ENCODE measurements at places on chromosomes 12 and 14. TPM values are rescaled to one million over a fixed set of nuclear protein-coding genes. Genes with fewer than 3 reads are reported as not detected.

DNA sequence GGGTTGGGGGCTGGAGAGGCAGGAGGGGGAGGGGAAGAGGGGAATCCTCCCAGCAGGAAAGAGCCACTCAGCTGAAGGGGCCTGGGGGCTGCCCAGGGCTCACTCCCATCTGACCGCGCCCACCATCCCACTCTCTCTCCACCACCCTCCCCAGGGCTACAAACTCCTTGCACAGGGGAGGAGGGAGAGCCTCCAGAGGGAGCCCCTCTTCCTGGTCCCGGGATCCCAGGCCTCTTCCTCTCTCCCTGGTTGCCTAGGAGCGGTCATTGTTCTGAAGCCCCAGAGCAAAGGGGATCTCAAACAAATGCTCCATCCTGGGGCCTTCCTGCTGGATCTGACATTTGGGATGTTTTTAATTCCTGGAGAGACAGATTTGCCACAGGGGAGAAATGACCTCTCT lies 39.8 kb upstream of the DLK1 start:
- no peak for DNase-seq

DNA sequence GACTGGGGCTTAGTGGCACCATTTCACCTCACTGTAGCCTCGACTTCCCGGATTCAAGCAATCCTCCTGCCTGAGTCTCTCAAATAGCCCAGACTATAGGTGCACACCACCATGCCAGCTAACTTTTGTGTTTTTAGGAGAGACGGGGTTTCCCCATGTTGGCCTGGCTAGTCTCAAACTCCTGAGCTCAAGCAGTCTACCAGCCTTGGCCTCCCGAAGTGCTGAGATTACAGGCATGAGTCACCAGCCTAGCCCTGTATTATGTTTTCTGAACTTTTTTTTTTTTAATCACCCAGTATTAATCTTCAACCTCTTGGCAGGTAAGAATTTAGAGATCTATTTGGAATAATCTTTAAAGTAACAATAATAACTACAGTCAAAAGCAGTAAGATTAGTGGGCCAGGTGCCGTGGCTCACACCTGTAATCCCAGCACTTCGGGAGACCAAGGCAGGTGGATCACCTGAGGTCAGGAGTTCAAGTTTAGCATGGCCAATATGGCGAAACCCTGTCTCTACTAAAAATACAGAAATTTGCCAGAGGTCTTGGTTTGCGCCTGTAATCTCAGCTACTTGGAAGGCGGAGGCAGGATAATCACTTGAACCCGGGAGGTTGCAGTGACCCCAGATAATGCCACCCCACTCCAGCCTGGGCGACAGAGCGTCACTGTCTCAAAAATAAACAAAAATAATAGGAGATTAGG lies 8.6 kb downstream of the NANOG start:
- peak; percentile 70 for DNase-seq

DNA sequence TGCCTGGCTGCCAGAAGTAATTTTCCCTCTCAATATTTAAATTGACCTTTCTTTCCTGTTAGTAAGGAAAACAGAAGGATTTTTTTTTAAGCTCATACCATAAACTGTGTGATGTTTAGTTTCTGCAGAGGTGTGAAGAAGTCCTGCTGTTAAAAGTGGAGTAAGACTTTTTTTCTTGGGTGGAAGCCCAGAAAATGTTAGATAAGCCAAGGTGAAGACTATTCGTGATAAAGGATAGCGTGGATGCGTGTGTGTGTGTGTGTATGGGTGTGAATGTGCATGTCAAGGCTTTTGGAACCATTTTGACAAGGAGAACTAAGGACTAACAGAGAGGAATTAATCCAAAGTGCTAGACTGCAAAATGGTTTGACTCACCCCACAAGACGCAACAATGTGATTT lies 152.9 kb upstream of the SEL1L start:
- no peak for DNase-seq

The AP4S1 gene
- 20.6 TPM for total RNA-seq

DNA sequence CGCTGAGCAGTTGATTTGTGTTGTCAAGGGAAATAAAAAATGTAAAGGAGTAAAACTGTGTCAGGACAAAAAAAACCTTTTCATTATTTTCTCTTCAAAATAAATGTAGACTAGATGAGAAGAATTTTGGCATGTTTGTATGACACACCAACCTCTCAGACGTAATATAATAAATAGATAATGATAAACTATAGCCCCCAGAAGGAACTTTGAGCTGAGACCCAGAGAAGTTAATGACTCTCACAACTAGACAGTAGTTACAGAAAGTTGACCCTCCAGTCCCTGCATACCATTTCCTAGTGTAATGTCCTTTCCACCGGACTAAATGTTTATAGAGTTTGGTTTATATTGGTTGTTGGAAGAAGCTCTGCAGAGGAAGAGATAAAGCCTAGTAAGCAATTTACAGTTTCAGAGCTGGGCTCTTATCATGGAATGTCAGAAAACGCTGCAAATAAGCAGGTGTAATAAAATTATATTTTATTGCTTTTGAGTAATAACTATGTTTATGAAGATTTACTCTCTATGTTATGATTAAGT lies 97.3 kb downstream of the TRHDE start:
- no peak for DNase-seq

GRCh38 chr14:71013551-71014192 lies 106.4 kb downstream of the PCNX1 start:
- no peak for DNase-seq

GRCh38 chr14:31787377-31787776 lies 226.2 kb downstream of the NUBPL start:
- DNase-seq, result no peak

- DNase-seq, result no peak
Measured at GRCh38 chr12:28958553-28959195, 190.4 kb upstream of the FAR2 start.

The TAS2R42 gene
- total RNA-seq, result not detected

The CELA1 gene
- total RNA-seq, result 0.11 TPM

DNA sequence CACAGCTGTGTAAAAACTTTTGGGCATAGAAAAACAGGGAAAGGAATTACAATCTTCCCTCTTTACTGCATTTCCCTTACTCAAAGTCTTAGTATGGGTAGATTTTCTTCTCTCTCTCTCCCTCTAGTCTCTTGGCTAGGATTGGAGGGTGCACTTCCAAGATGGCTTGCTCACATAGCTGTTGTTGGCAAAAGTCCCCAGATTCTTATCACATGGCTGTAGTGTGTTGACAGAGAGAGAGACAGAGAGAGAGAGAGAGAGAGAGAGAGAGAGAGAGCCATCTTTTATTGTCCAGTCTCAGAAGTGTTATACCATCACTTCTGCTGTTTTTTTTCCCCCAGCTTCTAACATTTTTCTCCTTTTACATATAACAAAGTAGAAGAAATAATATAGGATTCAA lies 6.3 kb upstream of the OR4E2 start:
- DNase-seq, result no peak

The CPNE6 gene
- total RNA-seq, result not detected

DNA sequence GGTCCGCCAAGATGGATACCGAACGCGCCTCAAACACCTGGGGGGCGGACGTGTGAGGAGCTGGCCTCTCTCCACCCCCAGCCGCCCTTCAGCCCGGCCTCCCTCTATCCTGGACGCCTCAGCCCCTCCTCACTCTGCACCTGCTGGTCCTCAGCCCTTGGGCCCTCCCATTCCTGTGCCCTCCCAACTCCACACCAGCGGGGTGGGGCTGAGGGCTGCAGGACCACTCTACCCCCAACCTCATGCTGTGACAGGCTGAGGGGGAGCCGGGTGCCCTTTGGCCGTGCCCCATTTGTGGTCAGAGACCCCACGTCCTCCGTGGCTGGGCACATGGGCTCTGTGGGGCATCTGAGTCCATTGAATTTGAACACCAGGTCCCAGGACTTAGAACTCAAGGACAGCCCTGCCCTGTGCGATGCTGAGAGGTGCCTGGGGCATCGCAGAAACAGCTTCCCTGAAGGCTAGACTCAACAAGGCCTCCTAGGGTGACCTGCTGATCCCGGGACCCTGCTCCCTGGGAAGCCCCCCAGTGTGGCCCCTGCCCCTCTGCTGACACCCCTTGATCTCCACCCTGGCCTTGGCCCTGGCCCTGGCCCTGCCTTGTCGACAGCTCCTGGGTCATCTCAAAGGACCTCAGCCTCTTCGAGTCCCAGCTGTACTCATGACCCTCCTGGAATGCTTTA lies 82.0 kb upstream of the SFSWAP start:
- no peak for DNase-seq

DNA sequence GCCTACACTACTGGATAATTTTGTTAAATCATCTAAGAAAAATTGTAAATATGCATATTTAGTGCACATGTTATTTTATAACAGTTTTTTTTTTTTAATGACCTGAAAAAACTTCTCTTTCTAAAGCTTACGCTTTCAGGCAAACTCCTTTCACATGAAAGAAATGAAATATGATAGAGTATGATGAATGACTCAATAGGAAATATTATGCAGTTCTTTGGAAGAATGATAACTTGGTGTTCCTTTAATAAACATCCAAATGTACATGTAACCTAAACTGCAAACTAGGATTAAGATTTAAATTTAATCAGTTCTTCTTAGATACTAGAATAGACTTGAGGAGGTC lies 136.6 kb downstream of the FGD4 start:
- DNase-seq, result no peak

- no peak for DNase-seq
Measured at GRCh38 chr14:94292872-94293577, at the start of gene SERPINA10. SERPINA10 (minus strand) TSS chr14:94293268; CDS start chr14:94290593, 2,675 bp downstream.

The C12orf60 gene
- 5.1 TPM for total RNA-seq

DNA sequence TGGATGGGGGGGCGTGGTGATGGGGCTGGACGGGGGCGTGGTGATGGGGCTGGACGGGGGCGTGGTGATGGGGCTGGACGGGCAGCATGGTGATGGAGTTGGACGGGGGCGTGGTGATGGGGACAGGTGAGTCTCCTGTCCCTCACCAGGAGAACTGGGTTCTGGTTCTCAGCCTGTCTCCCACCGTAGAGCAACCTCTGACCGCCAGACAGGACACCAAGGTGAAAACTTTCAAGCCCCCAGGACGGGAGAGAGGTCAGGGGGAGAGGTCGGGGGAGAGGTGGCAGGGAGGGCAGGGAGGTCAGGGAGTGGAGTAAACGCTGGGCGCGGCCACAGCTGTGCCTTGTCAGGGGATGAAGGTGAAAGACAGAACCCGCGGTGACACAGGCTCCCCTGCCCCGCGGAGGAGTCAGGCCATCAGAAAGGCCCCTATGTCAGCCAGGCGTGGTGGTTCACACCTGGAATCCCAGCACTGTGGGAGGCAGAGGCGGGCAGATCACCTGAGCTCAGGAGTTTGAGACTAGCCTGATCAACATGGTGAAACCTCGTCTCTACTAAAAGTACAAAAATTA lies 84.6 kb downstream of the GALNT9 start:
- no peak for DNase-seq

- DNase-seq, result no peak
Measured at GRCh38 chr14:43522901-43523300, 984.2 kb downstream of the FSCB start.

- DNase-seq, result no peak
Measured at GRCh38 chr12:124082687-124083086, 109.7 kb downstream of the ZNF664 start.

The CCDC88C gene
- 3.0 TPM for total RNA-seq

DNA sequence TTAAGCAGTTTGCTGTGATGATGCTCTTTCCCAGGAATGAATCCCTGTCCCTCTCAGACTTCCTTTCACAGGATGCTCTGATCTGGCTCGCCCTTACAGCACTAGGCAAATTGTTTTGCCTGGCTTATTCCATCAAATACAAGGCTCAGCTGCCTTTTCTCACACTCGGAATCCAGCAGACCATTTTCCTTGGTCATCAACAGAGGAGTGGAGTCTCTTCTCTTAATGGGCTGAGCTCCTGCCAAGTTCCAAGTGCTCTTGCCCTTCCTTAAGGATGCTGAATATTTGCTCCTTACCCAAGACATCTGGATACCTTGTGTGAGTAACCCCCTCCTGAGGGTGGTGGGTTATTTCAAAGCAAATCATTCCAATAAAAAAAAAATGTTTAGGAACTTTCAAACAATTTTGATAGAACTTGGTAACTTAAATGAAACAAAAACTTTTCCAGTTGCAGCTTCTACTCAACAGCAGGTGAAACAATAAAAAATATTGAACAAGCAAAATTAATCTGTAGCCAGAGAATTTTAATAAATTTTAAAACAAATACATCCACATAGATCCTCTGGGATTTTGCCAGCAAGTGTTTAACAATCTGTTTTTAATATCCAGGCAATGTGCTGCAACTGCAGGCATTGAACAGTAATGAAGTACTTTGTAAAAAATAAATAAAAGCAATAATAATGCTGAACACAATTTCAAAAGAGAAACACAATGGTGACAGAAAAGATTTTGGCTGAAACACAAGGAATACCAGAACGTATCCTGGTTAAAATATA lies 264.0 kb upstream of the FAR2 start:
- DNase-seq, result no peak

The RHOJ gene
- 2.8 TPM for total RNA-seq

DNA sequence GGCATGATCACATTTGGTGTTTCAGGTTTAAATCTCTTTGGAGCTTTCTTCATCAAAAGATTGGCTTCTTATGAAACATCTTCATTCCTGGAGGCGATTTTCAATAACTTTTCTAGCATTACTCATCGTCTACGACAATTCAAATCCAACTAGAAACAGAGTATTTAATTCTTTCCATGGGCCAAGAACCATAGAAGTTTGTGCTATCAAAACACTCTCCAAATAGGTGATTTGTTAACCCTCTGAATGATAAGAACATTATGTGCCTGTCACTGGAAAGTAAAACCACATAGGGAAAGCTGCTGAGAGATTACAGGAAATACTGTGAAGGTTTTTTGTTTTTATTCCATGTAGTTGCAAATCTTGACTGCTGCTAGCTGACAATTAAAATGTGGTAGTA lies 6.9 kb upstream of the DCN start:
- no peak for DNase-seq

The GXYLT1 gene
- 11.9 TPM for total RNA-seq

The SLC39A5 gene
- not detected for total RNA-seq

GRCh38 chr12:19154686-19155085 lies 25.2 kb downstream of the PLEKHA5 start:
- DNase-seq, result no peak

DNA sequence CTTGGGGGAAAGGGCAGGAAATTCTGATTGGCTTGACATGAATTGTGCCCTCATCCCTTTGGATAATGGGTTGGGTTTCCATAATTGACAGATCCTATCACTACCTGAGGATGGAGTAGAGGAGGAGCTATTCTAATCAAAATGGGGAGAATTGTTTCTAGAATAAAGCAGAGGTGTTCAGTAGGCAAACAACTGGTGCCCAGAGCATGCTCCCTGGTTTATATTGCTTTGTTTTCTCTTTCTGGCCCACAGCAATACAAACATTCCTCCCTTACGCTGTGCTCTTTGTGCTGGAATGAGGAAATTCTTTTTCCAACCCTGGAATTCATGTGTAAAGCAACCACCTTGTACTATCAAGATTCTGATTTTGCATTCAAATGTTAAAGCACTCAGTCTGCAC lies 147.4 kb downstream of the RASSF9 start:
- DNase-seq, result no peak

The KCNA5 gene
- total RNA-seq, result 0.14 TPM

GRCh38 chr14:103910262-103910935 lies 17.9 kb upstream of the TDRD9 start:
- peak; percentile 95 for DNase-seq

- DNase-seq, result no peak
Measured at GRCh38 chr12:71797531-71797930, 42.0 kb upstream of the TBC1D15 start.

- DNase-seq, result no peak
Measured at GRCh38 chr12:22321638-22322037, 12.9 kb downstream of the ST8SIA1 start.
